ENCODE measurements at places on chromosomes 16 and 17.

DNA sequence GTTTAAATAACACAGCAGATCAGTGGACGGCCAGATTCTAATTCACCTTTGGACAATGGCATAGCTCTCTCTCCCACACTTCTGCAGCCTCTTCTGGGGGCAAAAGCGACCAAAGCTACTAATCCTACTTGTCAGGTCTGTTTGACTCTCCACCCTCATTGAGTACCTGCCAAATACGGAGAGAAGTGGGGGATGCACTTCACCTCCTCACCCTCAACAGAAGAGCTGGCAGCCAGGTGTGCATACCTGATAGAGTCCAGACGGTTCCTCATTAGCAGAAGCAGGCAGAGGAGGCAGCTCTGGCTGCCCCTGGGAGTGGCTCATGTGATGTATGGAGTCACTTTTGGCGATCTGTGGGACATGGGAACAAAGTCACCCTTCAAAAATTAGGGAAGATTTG lies 4.9 kb downstream of the DNAH3 start:
- DNase-seq, result no peak

GRCh38 chr16:24784121-24784520 lies 54.7 kb downstream of the TNRC6A start:
- DNase-seq, result no peak

- DNase-seq, result no peak
Observed at GRCh38 chr17:32305049-32305448, 36.9 kb downstream of the C17orf75 start.

DNA sequence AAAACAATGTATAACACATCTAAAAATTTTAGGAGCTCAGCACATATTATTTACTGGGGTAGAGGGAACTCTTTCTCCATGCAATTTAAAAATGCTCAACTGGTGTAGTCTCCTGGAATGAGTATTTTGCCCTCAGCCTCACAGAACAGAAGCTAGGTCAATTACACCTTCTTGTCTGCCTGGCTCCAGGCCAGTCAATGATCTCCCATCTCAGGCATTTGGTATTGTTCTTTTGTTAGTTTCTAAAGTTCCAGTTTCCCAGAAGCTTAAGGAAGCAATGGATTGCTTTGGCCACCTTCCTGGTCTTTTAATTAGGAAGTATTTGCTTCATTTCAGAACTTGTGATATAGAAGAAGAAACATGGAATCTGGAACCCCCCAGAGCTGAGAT lies 360.3 kb upstream of the ASIC2 start:
- no peak for DNase-seq

DNA sequence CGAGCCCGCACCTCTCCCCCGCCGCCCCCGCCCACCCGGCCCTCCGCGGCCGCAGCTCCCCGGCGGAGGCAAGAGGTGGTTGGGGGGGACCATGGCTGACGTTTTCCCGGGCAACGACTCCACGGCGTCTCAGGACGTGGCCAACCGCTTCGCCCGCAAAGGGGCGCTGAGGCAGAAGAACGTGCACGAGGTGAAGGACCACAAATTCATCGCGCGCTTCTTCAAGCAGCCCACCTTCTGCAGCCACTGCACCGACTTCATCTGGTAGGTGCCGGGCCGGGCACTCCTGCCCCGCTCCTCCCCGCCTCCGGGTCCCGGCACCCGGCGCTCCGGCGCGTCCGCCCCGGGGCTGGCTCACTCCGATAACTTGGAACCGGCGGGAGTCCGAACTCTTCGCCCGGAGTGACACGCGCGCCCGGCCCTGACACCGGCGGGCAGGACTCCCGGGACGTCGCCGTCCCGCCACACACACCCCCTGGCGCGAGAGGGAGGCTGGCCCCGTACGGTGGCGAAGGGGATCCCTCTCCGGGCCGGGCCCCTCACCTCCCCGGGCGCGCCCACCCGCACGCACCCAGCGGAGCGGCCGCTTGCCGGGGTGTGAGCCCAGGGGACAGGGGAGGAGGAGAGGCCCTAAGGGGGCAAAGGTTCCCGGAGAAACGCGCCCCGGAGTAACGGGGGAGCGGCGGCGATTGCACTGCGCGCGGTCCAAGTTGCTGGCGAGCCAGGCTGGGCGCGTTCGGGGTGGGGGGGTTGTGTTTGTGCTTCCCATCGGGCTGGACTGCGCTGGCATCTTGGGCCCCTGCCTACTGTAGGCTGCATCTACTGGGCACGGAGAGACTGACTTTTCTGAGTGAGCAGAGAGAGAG lies 581 bp downstream of the PRKCA start:
- no peak for DNase-seq

DNA sequence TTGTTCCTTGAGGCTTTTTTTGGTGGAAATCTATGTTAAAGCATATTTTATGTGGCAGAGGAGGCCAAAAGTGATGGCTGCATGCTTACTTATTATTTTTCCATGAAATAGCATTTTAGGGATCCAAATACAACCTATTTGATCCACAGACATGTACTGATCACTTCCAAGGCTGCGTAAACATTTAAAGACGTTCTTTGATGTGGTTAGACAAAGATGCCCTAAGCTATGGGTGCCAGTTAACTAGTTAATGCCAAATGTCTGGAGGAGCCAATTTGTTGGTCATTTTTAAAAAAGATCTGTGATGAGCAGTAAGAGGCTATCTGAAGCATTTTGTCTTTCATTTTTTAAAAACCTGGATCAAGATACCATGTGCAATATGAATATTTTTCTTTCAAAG lies 17.3 kb upstream of the PRKCA start:
- no peak for DNase-seq

DNA sequence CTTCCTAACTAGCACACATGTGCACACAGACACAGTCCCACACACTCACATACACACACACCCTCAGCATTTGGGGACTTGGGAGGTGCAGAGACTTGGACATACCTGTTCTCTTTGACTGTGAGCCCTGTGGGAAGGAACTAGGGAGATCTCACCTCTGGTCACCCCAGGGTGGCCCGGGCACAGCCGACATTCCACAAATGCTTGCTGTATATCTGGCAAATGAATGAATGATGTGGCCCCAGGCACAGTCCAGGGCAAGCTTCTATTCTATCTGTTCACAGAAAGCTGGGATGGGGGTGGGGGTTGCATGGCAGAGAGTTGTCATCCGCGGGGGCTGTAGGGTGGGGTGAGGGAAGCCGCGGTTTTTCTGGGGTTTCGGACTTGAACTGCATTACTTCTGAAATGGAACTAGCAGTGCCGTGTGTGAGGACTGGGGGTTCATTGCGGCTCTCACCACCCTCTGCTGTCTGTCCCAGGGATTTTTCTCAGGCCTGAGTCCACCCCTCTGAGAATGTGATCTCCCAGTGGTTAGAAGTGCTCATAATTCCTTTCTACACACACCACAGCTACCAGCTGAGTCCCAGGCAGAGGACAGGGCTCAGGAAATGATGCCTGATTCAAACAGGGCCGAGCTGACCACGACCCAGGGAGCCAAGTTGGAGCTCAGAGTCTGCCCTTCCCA lies 3.3 kb upstream of the RIPOR1 start:
- DNase-seq, result no peak

GRCh38 chr17:17546399-17547185 lies 44.9 kb downstream of the PEMT start:
- DNase-seq, result no peak

DNA sequence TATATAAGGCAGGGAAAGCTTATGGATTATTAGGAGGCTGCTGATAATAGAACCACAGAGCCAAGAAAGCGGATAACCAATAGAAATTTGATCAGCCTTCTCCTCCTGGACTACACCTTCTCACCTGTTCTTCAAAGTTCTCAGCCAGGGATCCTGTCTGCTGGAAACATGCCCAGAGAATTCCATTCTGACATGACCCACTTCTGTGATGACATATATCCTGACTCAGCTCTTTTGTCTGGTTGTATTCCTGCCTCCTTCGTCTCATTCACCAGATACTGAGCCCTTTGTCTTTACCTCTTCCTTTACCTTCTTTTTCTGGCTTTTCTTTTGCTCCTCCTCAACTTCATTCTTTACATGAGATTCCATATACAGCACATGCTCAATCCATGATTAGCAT lies 576.1 kb downstream of the CDH11 start:
- no peak for DNase-seq

- no peak for DNase-seq
Observed at GRCh38 chr16:17206712-17207111, 264.0 kb downstream of the XYLT1 start.

GRCh38 chr17:72760368-72760767 lies 332.1 kb downstream of the SLC39A11 start:
- DNase-seq, result no peak

GRCh38 chr16:23597003-23597756 lies 1.1 kb upstream of the NDUFAB1 start:
- DNase-seq, result no peak

DNA sequence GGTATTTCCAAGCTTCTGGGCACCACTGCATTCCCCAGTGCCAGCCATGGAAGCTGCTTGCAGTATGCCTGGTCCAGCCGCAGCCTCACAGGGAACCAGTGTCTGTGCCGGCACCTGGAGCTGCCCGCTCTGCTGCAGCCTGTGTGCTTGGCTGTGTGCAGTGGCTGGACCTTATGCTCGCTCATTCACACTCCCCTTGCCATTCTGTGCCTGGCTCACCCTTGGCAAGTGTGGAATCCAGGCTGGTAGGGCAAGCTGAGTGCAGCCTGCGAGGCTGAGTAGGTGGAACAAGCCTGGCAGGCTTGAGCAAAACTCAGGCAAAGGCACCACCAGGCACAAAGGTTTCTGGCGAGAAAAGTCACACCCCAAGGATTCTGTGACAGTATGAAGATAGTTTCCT lies 144.0 kb downstream of the MYO1D start:
- DNase-seq, result no peak

DNA sequence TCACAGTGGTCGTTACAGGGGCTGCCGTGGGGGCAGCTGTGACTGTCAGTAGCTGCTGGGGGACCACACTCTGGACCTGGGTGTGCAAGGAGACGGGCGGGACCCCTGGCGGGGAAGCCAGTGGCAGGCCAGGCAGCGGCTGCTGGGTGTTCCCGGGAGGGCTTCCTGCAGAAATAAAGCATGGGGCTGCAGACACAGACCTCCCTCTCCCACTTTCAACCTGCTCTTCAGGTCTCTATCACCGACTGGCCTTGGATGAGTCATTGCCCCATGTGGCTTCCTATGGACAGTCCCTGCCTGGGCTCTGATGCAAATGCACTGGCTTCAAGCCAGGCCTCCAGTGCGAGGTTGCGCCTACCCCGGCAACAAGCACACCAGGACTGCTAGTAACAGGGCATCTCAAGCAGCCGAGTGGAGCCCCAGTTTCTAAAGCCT lies 17.2 kb downstream of the SREBF1 start:
- DNase-seq, result no peak

- DNase-seq, result no peak
Observed at GRCh38 chr17:27324771-27325339, 30.9 kb downstream of the WSB1 start.

GRCh38 chr17:37017404-37017803 lies 68.7 kb downstream of the AATF start:
- no peak for DNase-seq

DNA sequence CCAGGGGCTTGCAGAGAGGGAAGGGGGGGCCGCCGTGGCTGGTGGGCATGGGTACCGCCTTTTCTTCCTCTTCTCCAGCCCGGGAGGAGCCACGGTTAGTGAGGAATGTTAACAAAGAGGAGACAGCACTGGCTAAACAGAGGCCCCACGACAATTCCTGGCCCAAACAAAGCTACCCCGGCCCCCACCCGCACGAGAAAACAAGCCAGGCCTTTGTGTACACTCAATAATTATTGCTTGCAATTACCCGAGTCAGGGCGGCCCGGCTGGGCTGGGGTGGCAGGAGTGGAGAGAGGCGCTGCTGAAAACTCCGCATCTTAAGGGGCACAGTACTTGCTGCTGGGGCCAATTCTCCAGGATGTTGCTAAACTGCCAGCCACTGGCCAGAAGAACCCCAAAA lies 56.4 kb downstream of the IRX5 start:
- DNase-seq, result no peak

- DNase-seq, result no peak
Observed at GRCh38 chr16:22782314-22782713, 31.6 kb upstream of the HS3ST2 start.

DNA sequence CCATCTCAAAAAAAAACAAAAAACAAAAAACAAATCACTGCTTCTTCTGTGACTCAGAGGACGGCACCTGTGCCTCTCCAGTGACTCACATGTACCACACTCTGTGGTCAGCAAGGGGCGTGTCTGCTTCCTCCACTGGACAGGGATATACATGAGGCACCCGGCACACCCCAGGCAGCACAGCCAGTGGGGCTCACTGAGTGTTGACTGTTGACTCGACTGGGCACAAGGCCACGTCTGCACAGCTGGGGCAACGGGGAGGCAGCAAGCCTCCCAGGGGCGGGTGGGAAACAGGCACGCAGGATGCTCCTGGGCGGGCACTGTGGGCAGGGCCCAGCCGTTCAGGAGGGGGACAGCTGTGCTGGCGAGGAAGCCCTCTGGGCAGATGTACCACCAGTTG lies 64.1 kb downstream of the TIMM22 start:
- no peak for DNase-seq

DNA sequence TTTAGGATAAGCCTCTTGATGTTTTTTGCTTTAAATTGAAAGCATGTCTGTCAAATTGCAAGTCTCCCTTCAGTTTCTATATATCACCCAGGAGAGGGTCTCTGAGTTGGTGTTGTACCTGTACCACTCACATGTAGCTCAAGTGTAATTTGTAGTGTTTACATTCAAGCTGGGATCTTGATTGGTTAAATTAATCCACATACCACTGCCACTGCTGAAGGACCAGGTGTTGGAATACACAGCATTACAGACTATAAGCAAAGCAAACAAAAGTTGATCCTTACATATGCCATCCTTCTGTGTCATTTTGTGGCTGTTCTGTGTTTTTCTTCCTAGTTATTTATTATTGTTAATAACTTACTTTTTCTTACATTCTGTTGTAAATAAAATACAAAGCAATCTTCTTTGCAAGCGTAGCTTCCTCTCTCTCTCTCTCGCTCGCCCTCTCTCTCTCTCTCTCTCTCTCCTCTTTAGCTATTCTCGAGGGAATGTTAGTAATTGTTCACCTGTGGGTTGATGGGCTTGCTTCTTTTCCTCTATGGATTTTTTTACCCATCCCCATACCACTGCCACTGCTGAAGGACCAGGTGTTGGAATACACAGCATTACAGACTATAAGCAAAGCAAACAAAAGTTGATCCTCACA lies 20.8 kb upstream of the NOL11 start:
- DNase-seq, result no peak
